ENCODE measurements at places on chromosomes 5 and 9.

- DNase-seq: peak; percentile 7
Measured at GRCh38 chr9:83473488-83473971, 64.7 kb downstream of the FRMD3 start.

DNA sequence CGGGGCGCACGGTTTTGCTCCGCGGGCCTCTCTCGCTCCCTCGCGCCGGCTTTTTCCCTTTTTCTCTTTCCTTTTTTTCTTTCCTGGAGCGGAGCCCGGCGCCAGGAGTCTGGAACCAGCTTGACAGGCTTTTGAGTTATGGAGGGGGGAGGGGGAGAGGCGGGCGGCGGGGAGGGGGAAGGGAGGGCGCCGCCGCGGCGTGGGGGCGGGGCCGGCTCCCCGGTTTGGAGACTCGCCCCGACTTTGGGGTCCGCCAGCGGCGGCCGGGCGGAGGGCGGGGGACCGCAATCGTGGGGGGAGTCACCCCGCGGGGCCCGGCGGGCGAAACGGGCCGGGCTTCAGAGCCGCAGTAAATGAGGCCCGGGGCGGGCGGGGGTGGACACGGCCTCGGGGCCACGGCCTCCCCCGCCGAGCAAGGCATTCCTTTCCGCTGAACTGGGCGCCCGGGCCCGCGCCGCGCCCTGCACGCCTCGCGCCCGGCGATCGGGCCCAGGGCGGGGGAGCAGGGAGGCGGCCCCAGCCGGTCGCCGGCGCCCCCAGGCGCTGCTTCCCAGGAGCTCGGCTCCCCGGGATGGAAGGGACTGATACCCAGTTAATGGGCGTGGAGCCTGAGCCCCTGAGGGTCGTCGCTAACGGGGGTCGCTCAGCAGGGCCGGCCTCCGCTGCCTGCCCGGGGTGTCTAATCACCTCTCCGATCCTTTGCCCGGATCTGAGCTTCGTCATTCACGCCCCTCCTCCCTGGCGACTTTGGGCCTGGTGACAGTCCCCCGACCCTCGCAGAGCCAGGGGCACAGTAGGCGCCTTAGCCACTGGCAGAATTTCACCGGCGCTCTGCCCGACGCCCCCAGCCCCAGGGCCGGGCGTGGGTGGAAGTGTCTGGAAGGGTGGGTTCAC, 138.1 kb downstream of the C9orf50 start:
- DNase-seq: peak; percentile 36

- no peak for DNase-seq
Measured at GRCh38 chr5:55603922-55604321, 69.2 kb upstream of the PLPP1 start.

DNA sequence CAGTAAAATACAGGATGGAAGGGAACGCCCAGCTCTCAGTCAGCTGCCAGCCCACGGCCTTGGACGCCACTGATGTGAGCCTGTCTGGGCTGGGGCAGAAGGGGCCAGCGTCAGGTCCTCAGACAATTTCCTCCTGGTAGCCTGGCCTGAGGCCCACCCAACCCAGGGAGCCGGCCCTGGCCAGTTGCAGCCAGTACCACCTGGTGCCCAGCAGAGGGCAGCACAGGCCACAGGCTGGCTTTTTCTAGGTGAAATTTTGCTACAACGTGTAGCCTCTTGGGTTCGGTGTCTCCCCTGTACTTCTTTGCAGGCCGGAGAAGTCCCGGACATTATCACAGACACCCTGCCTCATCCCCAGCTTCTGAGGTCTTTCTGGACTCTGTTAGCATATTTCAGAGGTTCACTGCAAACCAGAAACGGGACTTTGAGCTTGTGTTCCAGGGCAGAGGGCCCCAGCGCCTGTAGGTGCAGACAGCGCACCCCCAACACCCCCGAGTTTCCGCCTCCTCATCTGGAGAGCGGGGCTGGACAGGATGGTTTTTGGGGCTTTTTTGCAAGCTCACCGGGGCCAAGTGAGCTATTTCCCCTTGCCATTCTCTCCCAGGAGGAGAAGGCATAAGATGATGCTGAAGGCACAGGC, 45.9 kb upstream of the KCNMB1 start:
- DNase-seq: peak; percentile 39

DNA sequence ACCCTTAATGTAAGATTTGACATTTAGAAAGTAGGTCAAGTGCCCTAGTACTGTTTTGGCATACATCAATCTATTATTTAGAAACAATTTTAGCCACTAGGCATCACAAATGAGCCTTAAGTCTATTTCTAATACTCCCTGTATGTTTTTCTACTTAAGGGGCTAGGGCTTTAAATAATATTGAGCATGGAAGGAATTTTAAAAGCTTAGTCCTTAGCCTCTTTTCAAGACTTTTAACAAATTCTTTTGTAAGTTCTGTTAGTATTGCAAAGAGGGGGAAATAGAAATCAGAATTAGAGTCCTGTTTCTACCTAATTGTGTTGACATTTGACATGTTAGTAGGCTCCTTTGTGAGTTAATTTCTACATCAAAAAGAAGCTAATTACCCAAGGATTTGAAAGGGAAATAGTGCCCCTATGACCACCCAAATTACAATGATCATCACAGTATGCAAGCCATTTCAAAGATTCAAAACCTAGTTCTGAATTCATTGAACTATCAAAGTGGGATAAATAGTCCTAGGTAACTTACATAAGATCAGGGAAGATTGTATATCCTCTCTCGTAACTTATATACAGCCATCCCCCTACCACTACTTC, 647.8 kb upstream of the ACO1 start:
- no peak for DNase-seq

GRCh38 chr9:72199238-72199637, 50.0 kb downstream of the GDA start:
- no peak for DNase-seq

DNA sequence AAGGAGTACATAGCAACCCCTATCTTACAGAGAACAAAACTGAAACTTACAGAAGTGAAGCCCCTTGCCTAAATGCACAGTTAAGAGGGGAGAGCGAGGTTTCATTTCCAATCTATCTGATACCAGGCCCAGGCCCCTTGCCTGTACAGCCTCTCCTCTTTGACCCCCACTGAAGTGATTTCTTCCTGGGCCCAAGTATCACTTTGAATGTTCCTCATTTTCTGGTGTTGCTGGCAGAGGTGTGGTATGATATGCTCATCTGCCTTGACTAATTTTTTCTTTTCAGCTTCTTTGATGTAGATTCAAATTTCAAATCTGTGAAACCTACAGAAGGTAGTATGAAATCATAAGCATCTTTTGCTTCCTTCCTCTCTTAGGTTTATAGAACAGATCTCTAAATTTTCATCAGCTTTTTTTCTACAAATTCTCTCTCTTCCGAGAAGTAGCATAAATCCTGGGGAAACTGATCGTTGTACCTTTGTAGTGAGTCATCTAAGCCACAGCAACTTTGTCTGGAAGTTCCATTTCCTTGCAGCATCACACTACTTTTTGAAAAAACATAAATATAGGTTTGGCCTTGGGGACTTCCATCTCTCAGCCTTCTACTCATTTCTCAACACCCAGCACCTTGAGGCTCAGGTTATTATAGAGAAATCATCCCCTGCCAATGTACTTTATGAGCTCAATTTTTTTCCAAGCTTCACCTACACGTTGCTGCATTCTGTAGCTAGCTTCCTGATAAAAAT, 402.4 kb upstream of the PTGER4 start:
- no peak for DNase-seq

GRCh38 chr5:129125819-129126218, 31.3 kb downstream of the ISOC1 start:
- no peak for DNase-seq

- no peak for DNase-seq
Measured at GRCh38 chr9:83396813-83397212, 141.4 kb downstream of the FRMD3 start.

DNA sequence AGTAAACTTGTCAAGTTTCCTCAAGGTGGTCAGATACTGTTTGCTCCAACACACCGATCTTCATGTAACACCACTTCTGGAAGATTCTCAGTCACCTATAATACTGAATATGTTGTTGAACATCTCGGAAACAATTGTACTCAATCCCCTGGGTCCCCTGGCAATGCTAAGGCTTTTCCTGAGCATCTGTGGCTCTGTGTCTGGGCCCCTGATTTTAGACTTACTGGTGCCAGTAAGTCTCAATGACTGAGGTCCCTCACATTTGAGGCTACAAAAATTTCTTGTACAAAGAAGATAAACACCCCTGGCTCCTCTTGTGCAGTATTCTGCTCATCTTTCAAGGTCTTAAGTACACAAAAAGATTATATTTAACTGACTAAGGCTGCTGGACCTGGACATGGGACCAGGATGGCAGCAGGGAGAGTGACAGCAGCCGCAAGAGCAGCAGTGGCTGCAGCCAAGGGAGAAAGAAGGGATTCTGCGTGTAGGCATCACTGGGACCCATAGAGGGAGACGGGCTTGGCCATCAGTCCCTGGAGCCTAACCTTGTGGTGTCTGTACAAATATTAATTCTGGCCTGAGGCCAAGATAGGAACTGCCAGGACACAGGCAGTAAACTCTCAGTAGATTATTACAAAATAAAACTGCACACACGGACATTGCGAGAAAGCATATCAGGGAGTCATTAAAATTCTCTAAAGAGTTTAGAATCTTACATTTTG, 49.0 kb upstream of the TNPO1 start:
- no peak for DNase-seq

DNA sequence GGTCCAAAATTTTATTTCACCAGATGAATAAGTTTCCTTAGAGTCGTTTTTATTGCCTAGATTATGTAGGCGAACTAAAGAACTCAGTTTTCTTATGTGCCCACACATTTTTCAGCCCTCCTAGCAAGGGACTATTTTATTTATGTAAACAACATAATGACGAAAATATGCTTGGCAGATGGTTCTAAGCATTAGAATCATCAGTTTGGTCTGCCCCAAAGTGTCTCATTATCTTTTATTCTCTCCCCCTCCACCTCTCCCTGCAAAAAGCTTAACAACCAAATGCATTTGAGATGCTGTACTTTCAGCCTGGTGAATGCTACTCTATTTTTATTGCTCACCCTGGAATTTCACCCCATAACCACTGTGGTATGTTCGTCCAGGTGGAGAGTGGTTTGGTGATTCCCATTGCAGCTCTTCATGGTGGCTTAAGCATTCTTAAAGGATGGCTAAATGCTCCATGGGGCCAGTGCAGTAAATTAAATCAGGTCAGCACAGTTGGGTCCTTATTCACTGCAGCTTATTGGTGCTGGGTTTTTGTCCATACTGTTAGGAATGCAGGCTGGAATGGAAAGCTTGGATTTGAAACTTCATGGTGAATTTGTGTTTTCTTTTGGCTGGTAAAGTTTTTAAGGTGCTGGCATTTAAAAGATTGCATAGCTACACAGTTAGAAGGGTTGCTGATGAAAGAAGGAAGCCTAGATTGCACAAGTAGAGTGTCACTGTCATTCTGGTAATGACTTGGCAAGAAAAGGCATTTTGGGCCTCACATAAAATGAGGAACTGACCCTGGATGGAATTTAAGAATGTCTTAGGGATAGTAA, 39.2 kb downstream of the TLE4 start:
- DNase-seq: peak; percentile 17

- DNase-seq: no peak
Measured at GRCh38 chr5:118603278-118603677, 385.1 kb downstream of the DTWD2 start.

GRCh38 chr5:87099968-87100367, 167.7 kb upstream of the RASA1 start:
- no peak for DNase-seq

GRCh38 chr5:26761045-26761444, 277.3 kb downstream of the CDH9 start:
- no peak for DNase-seq

- no peak for DNase-seq
Measured at GRCh38 chr9:72263572-72263971, 101.4 kb downstream of the ZFAND5 start.

- no peak for DNase-seq
Measured at GRCh38 chr5:7377761-7378160, 18.2 kb upstream of the ADCY2 start.

DNA sequence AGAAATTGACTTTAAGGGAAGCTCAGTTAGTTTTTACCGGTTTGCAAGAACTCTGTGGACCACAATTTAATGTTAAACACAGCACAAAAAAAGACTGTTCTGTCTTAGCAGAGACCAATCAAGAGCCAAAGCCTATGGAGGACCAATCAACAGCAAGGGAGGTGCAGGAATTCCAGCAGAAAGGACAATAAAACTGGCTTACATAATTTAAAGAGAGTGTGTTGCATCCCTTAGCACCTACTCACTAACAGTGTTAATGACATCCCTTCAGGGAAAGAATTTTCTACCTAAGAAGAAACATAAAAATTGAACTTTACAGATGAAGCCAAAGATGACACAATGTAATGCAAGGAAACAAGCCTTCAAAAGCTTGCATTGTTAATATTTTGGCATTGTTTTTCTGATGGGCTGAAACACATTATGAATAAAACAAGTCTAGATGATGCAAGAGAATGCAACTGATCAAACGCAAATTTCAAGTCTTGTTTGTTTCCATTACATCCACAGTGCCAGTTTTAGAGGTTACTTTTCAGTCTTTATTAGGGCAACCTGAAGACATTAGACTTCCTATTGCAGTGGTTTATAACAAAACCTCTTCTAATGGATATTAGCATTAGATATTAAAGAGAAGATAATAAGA, 111.3 kb upstream of the FST start:
- DNase-seq: no peak

DNA sequence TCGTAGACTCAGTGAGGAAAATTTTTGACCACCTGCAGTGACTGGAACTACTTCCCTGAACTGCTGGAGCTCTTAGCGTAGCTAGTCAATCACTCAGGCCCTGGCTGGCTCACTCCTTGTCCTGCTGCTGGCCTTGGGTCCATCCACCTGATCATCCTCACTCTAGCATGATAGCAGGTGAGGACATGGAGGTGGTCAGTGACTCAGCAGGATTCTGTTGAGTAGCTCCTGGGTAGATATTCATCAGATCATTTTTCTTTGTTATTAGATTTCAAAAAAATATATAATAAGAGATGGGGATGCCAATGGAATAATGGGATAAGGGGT, 25.0 kb upstream of the SEMA4D start:
- no peak for DNase-seq

GRCh38 chr5:103041071-103041676, 78.8 kb downstream of the GIN1 start:
- peak; percentile 39 for DNase-seq

GRCh38 chr5:76438025-76438424, 34.9 kb downstream of the IQGAP2 start:
- no peak for DNase-seq

DNA sequence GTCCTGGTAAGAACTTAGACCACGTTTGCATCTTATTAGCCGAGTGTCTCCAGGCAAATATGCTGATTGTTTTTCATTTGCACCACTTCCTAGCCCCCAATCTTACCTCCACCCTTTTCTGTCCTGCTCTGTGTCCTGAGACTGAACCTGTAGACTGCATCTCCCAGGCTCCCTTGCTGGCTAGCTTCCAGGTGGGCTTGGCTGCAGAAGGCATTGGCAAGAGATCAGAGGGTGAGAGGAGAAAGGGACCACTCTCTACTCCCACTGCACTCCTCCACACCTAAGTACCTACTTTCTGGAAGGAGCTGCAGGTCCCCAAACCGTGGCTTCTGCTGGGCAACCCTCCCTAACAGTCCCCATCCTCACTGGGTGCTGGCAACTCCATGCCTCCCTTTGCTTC, 59.9 kb upstream of the XPA start:
- no peak for DNase-seq
